ENCODE measurements at places on chromosomes 6 and 20. TPM values are rescaled to one million over a fixed set of nuclear protein-coding genes. Genes with fewer than 3 reads are reported as not detected.

GRCh38 chr6:38460186-38460585, 179.5 kb downstream of the BTBD9 start:
- DNase-seq = no peak

GRCh38 chr6:45297320-45297719, 30.8 kb upstream of the RUNX2 start:
- DNase-seq = no peak

GRCh38 chr20:62080249-62080990, 14.7 kb upstream of the TAF4 start:
- DNase-seq = no peak

DNA sequence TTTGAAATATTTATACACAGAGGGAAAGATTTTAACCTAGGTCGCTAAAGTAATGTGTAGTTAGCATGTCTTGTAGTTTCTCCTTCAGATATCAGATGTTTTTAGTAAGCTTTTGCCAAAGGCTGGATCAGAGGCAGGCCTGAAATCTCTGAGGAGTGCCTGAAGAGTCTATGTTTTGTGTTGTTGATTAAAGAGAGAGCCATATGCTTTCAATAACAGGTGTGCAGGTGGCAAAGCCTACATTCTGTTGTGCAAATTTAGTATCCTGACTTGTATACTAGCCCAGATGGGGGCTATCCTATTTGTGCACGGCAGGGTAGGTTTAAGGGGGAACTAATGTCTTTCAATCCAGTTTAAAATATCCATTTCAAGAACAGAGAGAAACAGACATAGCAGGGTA, 167.1 kb upstream of the ATXN1 start:
- no peak for DNase-seq

DNA sequence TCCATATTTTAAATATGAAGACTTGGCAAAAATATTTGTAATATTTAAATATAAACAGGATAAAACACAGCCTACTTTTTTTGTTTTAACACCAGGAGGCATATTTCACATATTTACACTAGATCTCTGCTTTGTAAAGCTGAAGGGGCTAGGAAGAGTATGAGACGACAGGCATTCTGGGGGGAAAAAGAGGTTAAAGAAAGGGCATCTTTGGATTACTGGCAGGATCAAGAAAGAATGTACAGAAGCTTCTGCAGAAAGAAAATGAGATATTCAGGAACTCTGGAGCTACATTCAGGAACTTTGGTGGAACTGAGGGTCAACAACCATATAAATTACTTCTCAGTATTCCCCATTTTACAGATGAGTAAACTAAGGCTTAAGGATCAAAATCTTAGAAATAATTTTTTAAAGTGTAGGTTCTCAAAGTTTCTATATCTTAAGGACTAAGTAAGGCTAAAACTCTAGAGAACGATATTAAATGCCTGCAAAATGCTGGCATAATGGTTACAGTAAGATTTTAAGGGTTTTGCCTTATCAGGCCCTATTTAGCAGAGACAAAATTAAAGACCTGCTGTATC, 156.5 kb downstream of the CDK19 start:
- DNase-seq = no peak

ACTR5 gene
- total RNA-seq = 8.7 TPM
